ENCODE measurements at places on chromosomes 13 and 19.

DNA sequence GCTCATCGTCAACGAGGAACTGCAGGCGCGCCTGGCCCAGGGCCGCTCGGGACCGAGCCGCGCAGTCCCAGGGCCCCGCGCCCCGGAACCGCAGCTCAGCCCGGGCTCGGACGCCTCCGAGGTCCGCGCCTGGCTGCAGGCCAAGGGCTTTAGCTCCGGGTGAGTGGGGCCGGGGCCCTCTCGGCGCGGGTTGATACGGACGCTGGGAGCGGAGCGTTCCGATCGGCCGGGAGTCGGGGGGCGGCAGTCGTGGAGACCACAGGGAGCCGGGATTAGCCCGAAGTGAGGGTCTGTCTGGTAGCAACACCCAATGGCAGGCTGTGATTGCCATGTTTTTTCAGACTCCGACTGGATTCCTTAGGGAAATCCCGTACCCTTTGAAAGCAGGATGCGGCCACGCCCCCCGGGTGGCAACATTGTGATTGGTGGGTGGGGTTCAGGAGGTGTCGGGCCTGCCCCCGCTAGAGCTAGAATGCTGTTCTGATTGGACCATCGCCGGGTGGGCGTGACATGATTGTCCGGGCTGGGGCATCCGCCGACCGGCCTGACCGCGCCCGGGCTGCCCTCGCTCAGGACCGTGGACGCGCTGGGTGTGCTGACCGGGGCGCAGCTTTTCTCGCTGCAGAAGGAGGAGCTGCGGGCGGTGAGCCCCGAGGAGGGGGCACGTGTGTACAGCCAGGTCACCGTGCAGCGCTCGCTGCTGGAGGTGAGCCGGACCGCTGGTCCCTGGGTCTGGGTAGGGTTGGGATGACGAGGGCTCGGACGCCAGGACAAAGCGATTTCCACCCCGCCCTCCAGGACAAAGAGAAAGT, 11.3 kb downstream of the EPS8L1 start:
- peaks cover 7% of the 10 kb centered on the region for H3K4me1 ChIP-seq
- H3K4me3 ChIP-seq, result peak overlapping the region; percentile 49
- H3K36me3 ChIP-seq, result peaks cover 15% of the 10 kb centered on the region
- H3K27me3 ChIP-seq, result peaks cover 36% of the 10 kb centered on the region
- DNase-seq, result peak; percentile 91
- H3K27ac ChIP-seq, result no peak overlapping the region

DNA sequence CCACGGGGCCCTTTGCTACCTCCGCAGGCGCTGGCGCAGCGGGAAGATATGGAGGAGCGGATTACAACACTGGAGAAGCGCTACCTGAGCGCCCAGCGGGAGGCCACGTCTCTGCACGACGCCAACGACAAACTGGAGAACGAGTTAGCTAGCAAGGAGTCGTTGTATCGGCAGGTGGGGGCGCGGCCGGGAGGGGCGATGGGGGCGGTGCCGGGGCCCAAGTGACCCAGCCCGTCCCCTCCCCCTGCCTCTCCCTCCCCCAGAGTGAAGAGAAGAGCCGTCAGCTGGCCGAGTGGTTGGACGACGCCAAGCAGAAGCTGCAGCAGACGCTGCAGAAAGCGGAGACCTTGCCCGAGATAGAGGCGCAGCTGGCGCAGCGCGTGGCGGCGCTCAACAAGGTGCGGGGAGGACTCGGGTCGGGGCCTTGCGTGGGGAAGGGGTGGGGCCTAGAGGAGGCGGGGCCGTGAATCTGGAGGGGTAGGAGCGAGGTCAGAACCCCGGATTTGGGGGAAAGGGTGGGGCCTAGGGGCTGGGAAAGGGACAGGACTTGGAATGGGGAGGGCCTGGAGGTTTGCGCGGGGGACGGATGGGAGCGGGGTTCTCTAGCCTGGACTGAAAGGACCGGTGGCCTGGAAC, 13.7 kb downstream of the PPFIA3 start:
- DNase-seq, result no peak
- H3K36me3 ChIP-seq, result no peaks in the 10 kb centered on the region
- H3K4me1 ChIP-seq, result peaks cover 4% of the 10 kb centered on the region
- H3K27me3 ChIP-seq, result no peaks in the 10 kb centered on the region
- H3K4me3 ChIP-seq, result no peak overlapping the region

DNA sequence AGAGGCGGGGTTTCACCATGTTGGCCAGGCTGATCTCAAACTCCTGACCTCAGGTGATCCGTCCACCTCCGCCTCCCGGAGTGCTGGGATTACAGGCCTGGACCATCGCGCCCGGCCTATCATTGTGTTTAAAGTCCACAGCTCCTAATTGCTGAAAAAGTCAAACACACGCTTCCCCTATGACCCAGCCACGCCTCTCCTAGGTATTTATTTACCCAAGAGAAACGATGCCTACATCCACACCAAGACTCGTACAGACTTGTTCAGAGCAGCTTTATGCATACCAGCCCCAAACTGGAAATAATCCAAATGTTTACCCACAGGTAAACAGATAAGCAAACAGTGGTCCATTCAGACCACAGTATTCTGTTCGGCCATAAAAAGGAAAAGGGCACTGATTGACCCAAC, 15.1 kb downstream of the ZNRF4 start:
- H3K4me3 ChIP-seq, result no peak overlapping the region
- no peak overlapping the region for H3K27ac ChIP-seq
- no peaks in the 10 kb centered on the region for H3K36me3 ChIP-seq
- H3K4me1 ChIP-seq, result no peaks in the 10 kb centered on the region
- no peak for DNase-seq

DNA sequence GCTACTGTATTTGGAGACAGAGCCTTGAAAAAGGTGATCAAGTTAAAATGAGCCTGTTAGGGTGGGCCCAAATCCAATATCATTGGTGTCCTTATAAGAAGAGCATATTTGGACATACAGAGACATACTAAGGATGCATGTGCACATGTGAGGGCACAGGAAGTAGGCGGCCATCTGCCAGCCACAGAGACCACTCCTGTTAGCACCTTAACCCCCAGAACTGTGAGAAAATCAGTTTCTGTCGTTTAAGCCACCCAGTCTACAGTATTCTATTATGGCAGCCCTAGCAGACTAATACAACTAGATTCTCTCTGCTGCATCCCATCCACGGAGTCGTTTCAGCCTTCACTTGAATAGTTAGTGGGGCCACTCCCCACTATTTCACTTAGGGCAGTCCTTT, 39.4 kb upstream of the DGKH start:
- no peaks in the 10 kb centered on the region for H3K4me1 ChIP-seq
- no peak overlapping the region for H3K27ac ChIP-seq
- no peaks in the 10 kb centered on the region for H3K27me3 ChIP-seq
- H3K36me3 ChIP-seq, result no peaks in the 10 kb centered on the region

DNA sequence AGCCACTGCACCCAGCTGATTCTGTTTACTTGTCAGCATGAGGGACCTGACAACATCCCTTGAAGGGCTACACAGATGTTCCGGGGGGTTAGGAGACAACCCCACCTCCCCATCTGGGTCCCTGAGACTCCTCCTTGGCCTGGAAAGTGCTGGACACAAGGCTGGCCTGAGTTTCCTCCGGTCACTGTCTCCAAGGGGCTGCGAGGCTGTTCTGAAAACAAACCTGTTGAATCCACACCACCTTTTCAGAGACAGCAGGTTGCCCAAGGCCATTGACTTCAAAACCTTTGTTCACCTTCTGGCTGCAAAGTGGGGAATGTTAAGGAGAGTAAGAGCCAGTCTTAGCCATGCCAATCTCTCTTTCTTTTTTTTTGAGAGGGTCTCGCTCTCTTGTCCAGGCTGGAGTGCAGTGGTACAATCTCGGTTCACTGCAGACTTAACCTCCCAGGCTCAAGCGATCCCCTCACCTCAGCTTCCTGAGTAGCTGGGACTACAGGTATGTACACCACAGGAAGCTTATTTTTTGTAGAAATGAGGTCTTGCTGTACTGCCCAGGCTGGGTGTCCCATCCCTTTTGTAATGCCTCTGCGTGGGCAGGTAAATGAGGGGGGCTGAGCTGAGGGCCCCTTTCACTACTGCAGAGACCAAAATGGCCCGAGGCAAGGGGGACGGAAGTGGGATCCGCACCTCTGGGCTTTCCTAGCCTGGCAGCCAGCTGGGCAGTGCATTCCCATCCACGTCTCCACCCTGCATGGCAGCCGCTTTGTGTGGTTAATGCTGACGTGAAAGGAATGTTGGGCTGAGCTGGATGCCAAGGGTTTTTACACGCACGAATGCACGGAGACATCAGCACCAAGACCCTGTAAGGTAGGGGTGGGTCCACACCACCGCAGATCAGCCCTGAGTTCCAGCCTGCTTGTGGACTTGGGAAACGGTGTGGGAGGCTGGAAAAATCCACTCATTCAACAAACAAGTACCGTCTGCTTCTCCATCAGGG, 1.9 kb upstream of the ZNF628 start:
- H3K4me3 ChIP-seq, result no peak overlapping the region
- H3K27me3 ChIP-seq, result no peaks in the 10 kb centered on the region
- no peak for DNase-seq
- no peak overlapping the region for H3K27ac ChIP-seq
- no peaks in the 10 kb centered on the region for H3K36me3 ChIP-seq

DNA sequence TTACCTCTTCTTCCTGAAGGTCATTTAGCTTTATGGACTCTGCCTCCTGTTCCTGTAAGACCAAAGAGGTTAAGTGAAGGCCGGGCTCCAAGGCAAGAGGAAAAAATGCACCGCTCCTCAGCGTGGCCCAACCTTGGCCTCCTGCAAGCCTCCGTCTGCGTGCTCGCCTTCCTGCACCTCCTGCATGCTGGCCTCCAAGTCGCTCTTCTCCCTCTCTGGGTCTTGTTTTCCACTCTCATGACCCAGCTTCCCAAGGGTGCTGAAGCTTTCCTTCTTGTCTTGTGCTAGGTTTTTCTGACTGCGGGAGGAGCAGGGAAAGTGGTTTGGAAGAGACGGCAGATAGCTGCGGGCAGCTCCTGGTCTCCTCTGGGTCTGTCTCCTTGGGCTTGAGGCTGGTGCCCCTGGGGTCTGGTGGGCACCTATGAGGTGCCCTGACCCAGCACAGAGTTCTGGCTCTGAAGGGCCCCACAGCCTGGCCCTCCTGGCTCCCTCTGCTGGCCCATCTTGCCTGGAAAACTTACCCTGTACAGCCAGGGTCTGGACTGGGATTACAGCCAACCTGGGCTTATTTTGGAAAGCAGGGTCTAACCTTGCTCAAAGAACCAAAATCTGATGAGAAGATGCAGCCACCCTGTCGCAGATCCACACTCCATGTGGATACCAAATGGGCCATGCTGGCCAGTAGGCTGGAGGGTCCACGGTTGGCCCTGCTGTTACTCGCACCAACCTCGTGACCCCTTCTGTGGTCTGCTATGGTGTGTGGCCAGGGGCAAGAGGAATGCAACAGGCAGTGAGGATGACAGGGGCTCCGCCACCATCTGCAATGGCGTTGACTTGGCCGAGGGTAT, 5.2 kb downstream of the C13orf46 start:
- peaks cover 41% of the 10 kb centered on the region for H3K36me3 ChIP-seq
- no peak for DNase-seq

DNA sequence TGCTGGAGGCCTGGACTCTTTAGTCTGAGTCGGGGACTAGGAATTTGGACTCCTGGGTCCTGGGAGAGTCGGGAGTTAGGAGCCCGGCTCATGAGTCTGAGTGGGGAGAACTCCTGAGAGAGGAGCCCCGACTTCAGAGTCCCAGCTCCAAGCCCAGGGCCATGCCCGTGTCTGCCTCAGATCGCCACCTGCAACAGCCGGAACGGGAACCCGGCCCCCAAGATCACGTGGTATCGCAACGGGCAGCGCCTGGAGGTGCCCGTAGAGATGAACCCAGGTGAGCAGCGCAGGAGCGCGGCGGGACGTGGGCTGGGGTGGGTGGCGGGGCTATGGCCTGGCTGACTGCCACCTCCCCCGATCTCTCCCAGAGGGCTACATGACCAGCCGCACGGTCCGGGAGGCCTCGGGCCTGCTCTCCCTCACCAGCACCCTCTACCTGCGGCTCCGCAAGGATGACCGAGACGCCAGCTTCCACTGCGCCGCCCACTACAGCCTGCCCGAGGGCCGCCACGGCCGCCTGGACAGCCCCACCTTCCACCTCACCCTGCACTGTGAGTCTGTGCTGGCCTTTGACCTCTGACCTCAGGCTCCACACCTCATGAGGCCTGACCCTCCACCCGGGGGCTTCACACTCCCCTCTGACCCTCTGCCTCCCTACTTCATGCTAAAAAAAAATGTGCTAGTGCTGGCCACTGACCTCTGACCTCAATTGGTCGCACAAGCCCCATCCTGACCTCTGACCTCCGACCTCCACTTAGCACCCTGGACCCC, 4.4 kb downstream of the BCAM start:
- no peak for DNase-seq
- peaks cover 16% of the 10 kb centered on the region for H3K36me3 ChIP-seq
- H3K4me1 ChIP-seq, result peaks cover 9% of the 10 kb centered on the region
- no peak overlapping the region for H3K4me3 ChIP-seq

GRCh38 chr13:67258482-67258881, 28.3 kb upstream of the PCDH9 start:
- no peaks in the 10 kb centered on the region for H3K4me1 ChIP-seq
- DNase-seq, result no peak
- no peak overlapping the region for H3K4me3 ChIP-seq
- H3K27ac ChIP-seq, result no peak overlapping the region
- no peaks in the 10 kb centered on the region for H3K36me3 ChIP-seq

DNA sequence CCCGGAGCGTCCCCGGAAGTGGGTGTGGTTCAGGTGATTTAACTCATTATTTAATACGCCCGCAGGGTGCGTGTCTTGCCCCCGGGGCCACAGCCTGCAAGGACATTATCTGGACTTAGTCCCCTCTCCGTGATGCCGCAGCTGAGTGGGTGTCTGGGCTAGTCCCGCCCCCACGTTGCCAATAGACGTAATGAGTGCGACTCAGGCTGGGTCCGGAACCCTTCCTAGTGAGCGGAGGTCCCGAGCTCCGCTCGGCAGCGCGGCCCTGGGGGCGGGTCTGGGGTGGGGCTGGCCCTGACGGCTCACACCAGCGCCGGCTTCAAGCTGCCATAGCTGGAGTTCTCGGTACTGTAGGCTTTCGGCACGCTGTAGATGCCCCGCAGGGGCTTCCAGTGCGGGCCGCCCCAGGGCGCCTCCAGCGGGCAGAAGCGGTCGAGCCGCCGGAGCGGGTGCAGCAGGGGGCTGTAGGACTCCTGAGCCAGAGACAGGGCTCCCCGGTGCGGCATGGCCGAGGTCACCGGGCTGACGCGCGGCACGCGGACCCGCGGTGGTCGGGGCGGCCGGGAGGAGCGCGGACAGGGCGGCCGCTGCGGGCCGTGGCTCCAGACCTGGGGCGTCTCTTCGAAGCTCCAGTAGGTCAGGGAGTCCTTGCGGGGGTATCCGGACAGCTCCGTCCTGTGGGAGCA, 918 bp upstream of the LHB start:
- H3K4me3 ChIP-seq, result peak overlapping the region; percentile 32
- peaks cover 5% of the 10 kb centered on the region for H3K4me1 ChIP-seq
- peak; percentile 45 for DNase-seq
- no peak overlapping the region for H3K27ac ChIP-seq
- peaks cover 25% of the 10 kb centered on the region for H3K36me3 ChIP-seq

- H3K4me1 ChIP-seq, result peaks cover 11% of the 10 kb centered on the region
- H3K4me3 ChIP-seq, result no peak overlapping the region
- H3K36me3 ChIP-seq, result peaks cover 43% of the 10 kb centered on the region
- no peak for DNase-seq
- no peaks in the 10 kb centered on the region for H3K27me3 ChIP-seq
Measured at GRCh38 chr19:6378486-6378885, 2.8 kb upstream of the PSPN start.

GRCh38 chr19:17616961-17617806, 61.7 kb downstream of the COLGALT1 start:
- peaks cover 6% of the 10 kb centered on the region for H3K27me3 ChIP-seq
- H3K27ac ChIP-seq, result no peak overlapping the region
- DNase-seq, result peak; percentile 9

- DNase-seq, result no peak
- H3K4me3 ChIP-seq, result no peak overlapping the region
- no peaks in the 10 kb centered on the region for H3K27me3 ChIP-seq
Measured at GRCh38 chr13:92137520-92137919, 739.1 kb downstream of the GPC5 start.
